ENCODE measurements at places on chromosomes 12 and 14. TPM values are rescaled to one million over a fixed set of nuclear protein-coding genes. Genes with fewer than 3 reads are reported as not detected.

DNA sequence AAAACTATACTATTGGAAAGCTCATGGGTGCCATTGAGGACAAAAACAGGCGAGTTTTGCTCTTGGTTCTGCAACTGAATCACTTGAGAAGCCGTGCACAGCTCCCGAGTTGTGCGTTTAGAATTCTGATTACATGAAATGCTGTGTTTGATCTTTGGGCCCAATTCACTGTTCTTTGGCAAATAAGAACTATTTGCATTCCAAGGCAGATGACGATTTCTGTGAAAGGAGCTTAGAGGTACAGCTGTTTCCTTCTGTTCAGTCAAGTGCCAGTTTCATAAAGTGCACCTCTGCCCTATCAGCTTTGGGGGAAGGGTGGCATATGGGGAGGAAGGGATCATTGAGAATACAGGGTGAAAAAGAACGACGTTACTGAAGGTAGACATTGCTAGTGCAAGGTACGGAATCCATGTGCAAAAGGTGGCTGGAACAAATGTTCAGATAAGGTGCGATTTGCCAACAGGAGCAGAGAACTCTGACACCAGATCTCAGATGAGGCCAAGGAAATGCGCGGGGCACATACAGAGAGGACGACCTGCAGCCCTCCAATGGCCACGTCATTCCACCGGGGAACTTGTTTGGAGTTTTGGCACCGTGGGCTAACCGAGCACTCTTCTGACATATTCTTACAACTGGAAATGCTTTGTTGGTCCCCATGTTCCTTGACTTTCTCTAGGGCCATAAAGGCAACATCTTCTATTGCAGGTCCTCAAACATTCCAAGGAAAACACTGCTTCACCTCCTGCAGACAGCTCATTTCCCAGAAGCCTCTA, 30.1 kb downstream of the TCHP start:
- no peaks in the 10 kb centered on the region for H3K27me3 ChIP-seq
- no peak overlapping the region for H3K27ac ChIP-seq
- no peak overlapping the region for H3K4me3 ChIP-seq
- H3K4me1 ChIP-seq, result peaks cover 23% of the 10 kb centered on the region
- no peak for DNase-seq

DNA sequence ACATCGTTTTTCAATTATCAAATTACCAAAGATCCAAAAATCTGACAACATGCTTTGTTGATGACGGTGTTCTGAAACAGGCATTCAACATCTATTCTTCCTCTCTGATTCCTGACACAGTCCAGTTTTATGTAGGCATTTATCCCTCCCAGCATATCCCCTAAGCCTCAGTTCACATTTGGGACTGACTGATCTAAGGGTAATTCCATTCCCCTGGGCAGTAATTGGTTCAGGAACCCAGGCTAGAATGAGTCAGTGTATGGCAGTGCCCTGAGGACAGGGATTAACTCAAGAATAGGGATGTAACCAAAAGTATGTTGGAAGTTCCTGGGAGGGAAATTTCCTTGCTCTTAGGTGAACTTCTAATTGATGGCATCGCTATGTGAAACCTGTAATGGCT, 10.3 kb upstream of the PCNX1 start:
- no peaks in the 10 kb centered on the region for H3K27me3 ChIP-seq
- H3K36me3 ChIP-seq, result no peaks in the 10 kb centered on the region
- no peak for DNase-seq
- no peak overlapping the region for H3K4me3 ChIP-seq
- H3K4me1 ChIP-seq, result peaks cover 4% of the 10 kb centered on the region

- DNase-seq, result no peak
- peaks cover 70% of the 10 kb centered on the region for H3K4me1 ChIP-seq
- peak overlapping the region; percentile 67 for H3K4me3 ChIP-seq
- H3K27me3 ChIP-seq, result no peaks in the 10 kb centered on the region
Observed at GRCh38 chr14:93974299-93974698, 2.1 kb downstream of the ASB2 start.

DNA sequence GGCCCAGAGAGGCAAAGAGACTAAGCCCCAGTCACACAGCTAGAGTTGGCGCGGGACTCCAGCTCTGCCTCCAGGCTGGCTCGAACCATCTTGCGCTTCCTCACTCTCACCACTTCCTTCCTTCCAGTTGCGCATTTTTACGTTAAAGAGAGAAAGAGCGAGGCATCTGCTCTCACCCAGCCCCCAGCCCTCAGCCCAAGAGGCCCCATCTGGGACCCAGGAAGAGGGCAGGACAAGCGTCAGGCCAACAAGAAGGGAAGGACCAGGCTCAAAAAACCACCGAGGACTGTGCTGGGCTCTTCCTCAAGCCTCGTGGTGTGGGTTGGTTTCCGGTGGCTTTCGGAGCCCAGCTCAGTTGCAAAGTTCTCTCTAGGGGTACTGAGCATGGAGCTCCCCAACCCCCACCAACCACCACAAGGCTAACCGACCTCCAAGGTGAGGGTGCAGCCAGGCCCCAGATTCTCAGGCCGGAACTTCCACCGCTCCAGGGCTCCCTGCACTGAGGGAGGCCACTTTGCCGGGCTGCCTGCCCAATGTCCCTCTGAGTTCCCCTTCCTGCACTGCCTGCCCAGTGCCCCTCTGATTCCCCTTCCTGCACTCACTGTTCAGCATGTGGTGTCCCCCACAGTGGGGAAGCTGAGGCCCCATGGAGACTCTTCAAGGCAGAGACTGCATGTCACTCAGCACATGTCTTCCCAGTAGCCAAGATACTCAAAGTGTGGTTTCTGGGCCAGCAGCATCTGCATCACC, 35.9 kb downstream of the TESC start:
- peak overlapping the region; percentile 58 for H3K27ac ChIP-seq
- DNase-seq, result no peak
- H3K36me3 ChIP-seq, result no peaks in the 10 kb centered on the region
- H3K4me1 ChIP-seq, result peaks cover 65% of the 10 kb centered on the region
- no peak overlapping the region for H3K4me3 ChIP-seq

The SERPINA10 gene
- total RNA-seq, result not detected

The NYNRIN gene
- total RNA-seq, result 8.0 TPM

The RPS29 gene
- 853 TPM for total RNA-seq

- no peaks in the 10 kb centered on the region for H3K27me3 ChIP-seq
- H3K4me3 ChIP-seq, result no peak overlapping the region
- no peak overlapping the region for H3K27ac ChIP-seq
- no peak for DNase-seq
- H3K36me3 ChIP-seq, result no peaks in the 10 kb centered on the region
Observed at GRCh38 chr14:44640416-44640815, 133.3 kb upstream of the FSCB start.

DNA sequence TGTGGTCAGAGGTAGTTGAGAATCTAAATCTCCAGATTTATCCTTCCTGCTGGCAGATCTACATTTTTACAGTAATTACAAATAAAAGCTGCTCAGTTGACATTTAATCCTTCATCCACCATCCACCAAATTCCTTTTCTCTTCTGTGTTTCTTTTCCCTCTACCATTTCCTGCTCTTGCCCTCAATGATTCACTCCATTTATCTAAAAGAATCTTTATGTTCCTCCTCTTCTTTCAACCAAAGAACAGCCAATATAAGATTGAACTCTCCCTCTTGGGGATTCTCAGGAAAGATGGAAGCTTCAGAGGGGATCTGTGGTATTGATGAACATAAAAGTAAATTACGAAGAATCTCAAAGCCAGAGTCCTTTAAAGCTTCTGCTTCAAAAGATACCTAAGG, 4.4 kb downstream of the MAP4K5 start:
- no peaks in the 10 kb centered on the region for H3K27me3 ChIP-seq
- H3K27ac ChIP-seq, result no peak overlapping the region
- H3K36me3 ChIP-seq, result no peaks in the 10 kb centered on the region
- no peak for DNase-seq

DNA sequence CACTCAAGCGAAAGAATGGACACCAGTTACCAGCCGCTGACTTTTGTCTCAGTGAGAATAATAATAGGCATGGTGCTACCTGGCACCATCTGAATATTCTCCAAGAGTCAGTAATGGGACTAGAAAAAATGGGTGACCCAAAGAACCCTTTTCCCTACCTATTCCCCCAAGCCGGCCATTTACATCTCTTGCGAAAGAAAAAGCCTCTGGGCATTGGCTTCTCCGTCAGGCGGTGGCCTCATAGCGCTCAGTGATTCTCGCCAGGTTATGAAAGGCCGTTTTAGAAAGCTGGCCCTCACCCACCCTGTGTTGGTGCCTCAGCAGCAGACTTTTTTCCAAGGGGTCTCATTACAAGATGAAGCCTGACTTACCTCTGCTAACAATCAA, 523 bp upstream of the SLC6A15 start:
- H3K4me3 ChIP-seq, result peak overlapping the region; percentile 59
- H3K27me3 ChIP-seq, result peaks cover 93% of the 10 kb centered on the region
- no peak overlapping the region for H3K27ac ChIP-seq

The KCNA5 gene
- total RNA-seq, result 2.6 TPM

GRCh38 chr14:33414041-33414440, 475.4 kb downstream of the NPAS3 start:
- no peaks in the 10 kb centered on the region for H3K27me3 ChIP-seq
- no peak for DNase-seq
- no peak overlapping the region for H3K27ac ChIP-seq
- no peaks in the 10 kb centered on the region for H3K36me3 ChIP-seq

The KIF21A gene
- total RNA-seq, result 49.8 TPM

GRCh38 chr12:129887101-129887500, 16.7 kb downstream of the TMEM132D start:
- DNase-seq, result no peak
- no peaks in the 10 kb centered on the region for H3K4me1 ChIP-seq
- H3K27ac ChIP-seq, result no peak overlapping the region
- H3K4me3 ChIP-seq, result no peak overlapping the region
- no peaks in the 10 kb centered on the region for H3K36me3 ChIP-seq
- H3K27me3 ChIP-seq, result peaks cover 3% of the 10 kb centered on the region

- no peak overlapping the region for H3K27ac ChIP-seq
- DNase-seq, result no peak
- no peak overlapping the region for H3K4me3 ChIP-seq
- no peaks in the 10 kb centered on the region for H3K36me3 ChIP-seq
- H3K4me1 ChIP-seq, result no peaks in the 10 kb centered on the region
Observed at GRCh38 chr12:7884689-7885088, 12.0 kb upstream of the SLC2A14 start.

The ZBTB1 gene
- total RNA-seq, result 25.9 TPM

GRCh38 chr14:76581592-76581991, 179.7 kb upstream of the VASH1 start:
- no peaks in the 10 kb centered on the region for H3K36me3 ChIP-seq
- no peaks in the 10 kb centered on the region for H3K27me3 ChIP-seq
- DNase-seq, result no peak
- H3K4me1 ChIP-seq, result peaks cover 8% of the 10 kb centered on the region
- no peak overlapping the region for H3K27ac ChIP-seq

The CDH24 gene
- total RNA-seq, result 2.1 TPM

The SMIM41 gene
- 0.30 TPM for total RNA-seq

The LALBA gene
- not detected for total RNA-seq

Data from left ventricle myocardium inferior (tissue), 1 donor.